ENCODE measurements at places on chromosomes 7 and 10.

GRCh38 chr7:49937608-49938007, 155.4 kb downstream of the ZPBP start:
- no peak for DNase-seq

DNA sequence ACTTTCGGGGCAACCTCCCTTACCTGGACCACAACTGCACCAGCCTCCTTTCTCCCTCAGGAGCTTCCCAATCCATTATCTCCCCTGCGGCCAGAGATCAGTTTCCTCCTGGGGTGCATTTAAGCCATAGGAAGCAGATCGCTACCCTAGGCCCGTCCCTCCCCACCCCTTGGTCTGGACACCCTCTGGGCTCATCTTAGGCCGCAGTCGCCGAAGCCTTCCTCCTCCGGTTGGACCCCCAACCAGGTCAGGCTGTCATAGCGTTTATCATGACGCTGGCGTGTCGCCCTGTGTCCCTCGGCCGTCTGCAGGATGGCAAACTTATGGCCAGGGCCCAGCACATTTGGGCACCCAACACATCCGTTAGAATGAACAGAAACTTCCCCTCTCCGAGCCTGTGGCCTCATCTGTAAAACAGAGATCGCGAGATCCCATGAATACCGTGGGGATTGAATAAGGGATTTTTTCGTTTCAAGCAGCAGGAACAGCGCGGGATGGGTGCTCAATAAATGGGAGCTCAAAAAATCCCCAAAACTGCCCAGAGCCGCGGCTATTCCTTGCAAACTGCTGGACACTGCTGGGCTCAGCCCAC, 669 bp upstream of the AP5Z1 start:
- DNase-seq: no peak

DNA sequence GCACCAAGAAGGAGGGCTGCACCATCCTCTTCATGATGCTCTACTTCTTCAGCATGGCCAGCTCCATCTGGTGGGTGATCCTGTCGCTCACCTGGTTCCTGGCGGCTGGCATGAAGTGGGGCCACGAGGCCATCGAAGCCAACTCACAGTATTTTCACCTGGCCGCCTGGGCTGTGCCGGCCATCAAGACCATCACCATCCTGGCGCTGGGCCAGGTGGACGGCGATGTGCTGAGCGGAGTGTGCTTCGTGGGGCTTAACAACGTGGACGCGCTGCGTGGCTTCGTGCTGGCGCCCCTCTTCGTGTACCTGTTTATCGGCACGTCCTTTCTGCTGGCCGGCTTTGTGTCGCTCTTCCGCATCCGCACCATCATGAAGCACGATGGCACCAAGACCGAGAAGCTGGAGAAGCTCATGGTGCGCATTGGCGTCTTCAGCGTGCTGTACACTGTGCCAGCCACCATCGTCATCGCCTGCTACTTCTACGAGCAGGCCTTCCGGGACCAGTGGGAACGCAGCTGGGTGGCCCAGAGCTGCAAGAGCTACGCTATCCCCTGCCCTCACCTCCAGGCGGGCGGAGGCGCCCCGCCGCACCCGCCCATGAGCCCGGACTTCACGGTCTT, 1.9 kb downstream of the FZD1 start:
- no peak for DNase-seq

DNA sequence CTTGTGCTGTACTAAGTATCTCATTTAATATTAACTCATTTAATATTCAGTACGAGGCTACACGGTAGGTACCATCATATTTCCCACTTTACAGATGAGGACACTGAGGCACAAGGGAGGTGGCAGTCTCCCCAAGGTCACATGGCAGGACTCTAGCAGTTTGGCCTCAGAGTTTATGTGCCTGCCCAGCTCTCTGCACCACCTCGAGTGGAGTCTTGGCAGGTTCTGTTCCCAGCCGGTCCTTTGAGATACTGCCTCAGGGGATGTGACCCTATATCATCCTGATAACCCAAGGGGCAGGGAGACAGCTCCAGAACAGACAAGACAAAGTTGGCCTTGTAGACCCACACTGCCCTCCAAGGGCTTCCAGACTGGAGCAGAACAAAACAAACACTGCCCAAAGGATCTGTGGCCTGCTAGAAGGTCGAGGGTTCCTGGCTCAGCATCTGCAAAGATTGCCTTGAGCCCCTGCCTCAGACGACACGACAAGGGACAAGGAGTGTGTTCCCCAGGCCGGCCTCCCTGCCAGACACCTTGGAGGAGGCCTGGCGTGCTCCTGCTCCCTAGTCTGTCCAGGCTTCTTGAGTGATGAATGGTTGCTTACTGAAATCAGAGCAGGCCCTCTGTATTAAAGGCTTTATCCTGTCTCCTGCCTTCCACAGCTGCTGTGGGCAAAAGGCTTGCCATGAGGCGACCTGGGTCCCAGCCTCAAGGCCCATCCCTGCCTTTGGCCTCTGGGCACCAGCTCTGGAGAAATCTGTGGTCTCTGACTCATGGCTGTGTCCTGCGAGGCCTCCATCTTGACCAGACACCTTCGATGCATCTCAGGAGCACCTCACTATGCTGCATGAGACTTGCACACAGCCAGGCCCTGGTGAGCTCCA, 3.9 kb upstream of the PWWP2B start:
- DNase-seq: no peak

DNA sequence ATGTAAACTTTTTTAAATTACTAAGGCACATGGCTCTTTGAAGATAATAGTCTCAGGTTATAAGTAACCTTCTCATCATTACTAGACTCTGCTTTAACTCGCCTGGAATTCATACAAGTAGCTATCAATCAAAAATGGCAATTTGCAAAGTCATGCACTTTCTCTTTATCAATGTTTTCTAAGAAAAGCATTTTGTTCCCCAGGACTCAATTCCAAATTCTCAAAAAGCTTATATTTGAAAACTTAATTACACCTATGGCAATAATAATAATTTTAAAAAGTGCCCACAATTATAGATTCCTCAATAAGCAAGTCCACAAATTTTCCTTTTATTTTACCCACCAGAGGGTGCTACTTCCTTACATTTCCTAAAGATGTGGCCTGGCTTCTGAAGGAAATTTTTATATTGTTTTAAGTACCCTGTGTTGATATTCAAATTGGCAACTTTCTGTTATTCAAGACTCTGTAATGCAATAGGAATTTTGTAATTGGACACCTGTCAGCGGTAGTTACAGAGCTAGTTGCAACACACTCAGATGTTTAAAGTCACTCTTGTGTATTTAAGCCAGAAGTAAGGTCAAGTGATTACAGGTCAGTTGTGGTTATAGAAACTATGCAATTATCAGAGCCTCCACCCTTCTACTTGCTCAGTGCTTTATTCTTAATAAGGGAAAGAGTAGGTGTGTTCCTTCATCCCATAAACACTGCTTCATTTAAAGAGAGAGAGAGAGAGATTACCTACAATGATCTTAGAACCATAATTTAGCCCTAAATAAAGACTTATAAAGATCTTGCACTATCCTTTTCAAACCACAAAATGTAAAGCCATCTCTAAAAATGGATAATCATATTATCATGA, 47.1 kb upstream of the HYAL4 start:
- no peak for DNase-seq

DNA sequence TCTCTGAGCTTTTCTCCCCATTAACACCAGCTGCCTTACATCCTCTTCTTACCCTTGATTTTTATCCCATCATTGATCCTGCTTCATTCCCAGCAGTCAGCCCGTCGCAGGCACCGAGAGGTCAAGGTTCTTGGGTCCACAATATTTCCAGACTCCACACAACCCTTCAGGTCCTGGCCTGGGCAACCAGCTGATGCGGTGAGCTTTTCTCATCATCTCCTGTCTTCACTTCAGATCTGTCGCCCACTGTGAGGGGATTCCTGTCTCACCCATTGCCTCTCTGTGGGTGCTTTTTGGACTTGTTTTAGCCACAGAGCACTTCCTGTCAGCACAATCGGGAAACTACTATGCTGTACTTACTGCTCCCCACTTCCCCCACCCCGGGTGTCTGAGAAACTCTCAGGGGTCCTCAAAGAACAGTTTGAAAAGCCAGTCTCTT, 8.4 kb upstream of the PVRIG start:
- DNase-seq: no peak

DNA sequence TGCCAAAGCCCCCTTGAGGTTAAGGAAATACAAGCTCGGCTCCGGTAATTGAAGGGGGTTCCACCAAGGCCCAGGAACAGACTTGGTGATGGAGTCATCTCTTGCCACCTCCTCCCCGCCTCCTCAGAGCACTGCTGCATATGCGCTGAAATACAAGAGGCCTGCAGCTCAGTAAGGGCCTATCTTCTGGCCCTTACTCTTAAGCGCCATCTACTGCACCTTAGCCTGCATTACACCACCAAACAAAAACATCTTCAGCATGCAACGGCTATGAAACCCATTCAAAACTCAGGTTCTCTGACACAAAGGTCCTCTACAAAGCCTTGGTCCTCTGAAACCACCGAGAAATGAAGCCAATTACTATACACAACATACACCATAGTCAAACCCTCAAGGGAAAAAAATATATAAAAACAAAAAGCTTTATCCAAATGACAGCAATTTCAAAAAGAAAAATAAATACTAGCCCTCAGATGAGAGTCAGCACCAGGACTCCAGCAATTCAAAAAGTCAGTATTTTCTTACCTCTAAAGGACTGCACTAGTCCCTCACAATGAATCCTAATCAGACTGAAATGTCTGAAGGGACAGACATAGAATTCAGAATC, 176.8 kb upstream of the TBX20 start:
- no peak for DNase-seq

DNA sequence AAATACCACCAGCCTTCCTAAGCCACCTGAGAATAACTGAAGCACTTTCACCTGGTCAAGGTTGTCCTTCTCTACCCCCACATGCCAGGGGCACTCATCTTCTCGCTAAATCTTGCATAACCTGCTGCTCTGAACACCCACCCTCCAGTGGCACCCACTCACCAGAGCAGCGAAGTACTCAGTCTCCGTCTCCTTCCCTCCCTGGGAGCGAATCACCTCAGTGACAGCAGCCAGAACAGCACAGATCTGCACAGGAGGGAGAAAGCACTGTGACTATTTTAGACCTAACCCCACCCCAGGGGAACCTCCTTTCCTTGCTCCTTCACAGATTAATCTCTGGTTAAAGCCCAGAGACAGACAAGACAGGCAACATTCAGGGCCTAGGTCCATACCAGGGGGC, 5.1 kb downstream of the RRP12 start:
- no peak for DNase-seq

GRCh38 chr10:5461203-5461588, 38.2 kb downstream of the CALML5 start:
- no peak for DNase-seq

DNA sequence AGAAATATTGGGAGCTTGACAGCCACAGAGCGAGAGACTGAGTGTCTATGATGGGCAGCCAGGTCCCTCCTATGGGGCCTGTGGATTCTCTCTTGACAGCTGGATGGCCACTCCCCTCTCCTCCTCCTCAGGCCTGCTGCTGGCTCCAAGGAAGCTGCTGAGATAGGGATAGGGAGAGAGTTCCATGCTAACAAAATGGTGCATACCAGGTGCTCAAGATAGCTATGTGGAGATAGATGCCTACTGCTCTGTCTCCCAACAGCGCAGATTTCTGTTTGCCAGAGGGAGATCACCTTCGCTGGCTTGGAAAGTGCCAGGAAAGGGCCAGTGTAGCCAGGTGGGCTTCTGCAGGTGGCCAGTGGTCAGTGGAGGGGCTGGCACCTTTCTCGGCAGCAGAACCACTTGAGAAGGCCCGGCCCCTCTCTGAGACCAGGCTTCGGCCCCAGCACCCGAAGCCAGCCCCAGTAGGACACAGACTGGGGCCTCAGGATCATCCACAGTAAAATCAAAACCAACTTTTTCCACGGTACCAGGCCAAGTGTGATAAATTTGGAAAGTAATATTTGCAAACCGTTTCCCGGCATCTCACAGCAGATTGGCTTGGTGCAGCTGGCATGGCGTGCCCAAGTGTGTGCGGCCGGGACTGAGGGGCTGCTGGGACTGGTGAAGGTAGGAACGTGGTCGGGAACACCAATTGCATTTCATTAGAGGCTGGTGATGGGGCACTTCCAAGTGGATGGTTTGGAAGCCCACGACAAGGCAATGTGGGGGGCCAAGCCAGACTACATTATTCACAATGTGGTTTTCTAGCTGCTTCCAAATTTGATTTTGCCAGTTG, 139.6 kb downstream of the PTPN20 start:
- no peak for DNase-seq

- peak; percentile 24 for DNase-seq
These were observed 56.9 kb upstream of the EZH2 start for GRCh38 chr7:148940702-148941597.

- no peak for DNase-seq
These were observed 125.7 kb downstream of the TSPAN12 start for GRCh38 chr7:120732256-120732655.

DNA sequence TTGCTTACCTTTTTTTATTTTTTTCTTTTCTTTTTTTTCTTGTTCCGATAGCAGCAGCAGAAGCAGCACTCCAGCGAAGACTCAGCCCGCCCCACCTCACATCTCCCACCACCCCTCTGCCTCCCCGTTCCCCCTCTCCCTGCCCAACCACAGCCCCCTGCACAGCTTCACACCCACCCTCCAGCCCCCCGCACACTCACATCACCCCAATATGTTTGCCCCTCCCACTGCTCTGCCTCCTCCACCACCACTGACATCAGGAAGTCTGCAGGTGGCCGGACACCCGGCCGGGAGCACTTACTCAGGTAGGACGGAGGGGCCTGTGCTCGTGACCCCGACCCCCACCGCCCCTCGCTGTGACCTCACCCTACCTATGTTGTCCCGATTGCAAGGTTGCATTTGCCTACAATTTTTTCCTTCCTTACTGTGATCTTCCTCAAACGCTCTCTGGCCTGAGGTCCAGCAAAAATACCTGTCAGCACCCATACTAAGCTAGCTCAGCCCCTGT, 367.2 kb upstream of the GALNT17 start:
- DNase-seq: no peak

GRCh38 chr7:73738220-73738611, 386 bp downstream of the ABHD11 start:
- no peak for DNase-seq

GRCh38 chr7:155825336-155825735, 13.1 kb upstream of the SHH start:
- DNase-seq: no peak

DNA sequence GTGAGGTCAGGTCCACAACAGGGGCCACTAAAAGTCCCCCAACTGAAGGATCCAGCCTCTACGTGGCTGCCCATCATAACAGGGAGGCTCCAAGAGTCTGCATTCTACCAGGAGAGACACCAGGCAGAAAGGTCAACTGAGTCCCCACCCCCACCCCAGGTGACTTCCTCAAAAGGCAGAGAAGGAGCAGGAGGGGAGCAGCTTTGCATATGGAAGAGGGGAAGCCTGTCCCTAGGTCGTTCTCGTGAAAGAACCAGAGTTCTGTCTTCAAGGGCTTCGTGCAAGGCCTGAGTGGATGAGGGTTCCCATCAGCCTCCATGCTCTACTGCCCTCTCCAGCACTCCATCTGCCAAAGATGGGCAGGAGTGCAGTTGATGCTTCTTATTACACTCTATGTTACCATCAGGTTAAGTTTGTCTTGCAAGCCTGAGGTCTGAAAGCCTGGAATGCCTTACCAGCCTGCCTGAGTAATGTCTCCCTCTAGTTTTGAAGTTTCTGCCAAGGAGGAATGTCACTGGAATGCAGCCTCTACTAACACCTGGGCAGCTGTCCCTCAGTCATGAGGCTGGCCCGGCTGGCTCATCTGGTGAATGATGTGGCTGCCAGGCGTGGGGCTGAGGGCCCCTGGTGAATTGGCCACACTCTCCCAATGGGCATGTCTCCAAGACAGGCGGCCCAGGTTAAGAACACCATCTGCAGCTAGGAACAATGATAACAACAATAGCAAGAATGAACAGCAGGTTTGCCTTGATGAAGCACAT, 54.3 kb upstream of the SMNDC1 start:
- DNase-seq: no peak

Data from esophagus squamous epithelium (tissue), 5 donors.